ENCODE measurements at places on chromosomes 11 and 22.
A peak's percentile ranks its signal among the peaks of the same experiment; 100 is the strongest.

DNA sequence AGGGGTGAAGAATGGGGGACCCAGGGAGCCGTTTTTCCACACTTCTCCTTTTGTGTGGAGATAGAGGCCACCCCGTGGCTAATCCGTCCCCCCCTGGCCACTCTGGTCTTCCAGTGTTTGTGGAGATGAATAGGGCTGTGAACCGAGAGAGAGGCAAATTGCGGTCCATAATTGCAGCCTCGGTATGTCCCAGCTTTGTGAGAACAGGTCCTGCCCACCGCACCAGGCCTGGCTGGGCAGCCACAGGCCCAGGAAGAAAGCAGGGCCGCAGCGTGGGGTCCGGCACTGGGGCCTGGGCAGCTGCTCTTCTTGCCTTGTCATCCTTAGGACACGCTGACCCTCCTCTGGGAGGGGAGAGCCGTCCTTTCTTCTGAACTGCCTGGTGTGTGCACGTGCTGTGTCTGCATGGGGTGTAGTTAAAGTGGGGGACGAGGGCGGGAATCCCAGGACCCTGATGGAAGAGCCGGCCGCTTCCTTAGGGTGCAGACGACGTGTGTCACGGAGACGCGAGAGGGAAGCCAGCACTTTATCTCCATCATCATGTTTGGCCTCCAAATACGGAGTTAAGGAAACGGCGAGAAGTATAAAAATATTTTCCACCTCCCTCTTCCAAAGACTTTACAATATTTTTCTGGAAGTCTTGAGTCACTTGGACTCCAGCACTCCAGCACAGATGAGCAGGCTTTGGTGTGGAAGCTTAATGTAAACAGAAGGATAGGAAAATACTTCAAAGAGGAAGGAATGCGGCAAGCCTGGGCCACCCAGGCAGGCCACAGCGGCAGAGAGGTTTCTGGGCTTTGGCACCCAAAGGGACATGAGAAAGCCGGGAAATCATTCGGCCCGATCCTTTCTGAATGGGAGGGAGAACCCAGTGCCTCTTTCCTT, 1248.4 kb downstream of the BRD1 start:
- no peak for DNase-seq

- DNase-seq, result no peak
Observed at GRCh38 chr11:68142028-68142412, 20.8 kb upstream of the CHKA start.

DNA sequence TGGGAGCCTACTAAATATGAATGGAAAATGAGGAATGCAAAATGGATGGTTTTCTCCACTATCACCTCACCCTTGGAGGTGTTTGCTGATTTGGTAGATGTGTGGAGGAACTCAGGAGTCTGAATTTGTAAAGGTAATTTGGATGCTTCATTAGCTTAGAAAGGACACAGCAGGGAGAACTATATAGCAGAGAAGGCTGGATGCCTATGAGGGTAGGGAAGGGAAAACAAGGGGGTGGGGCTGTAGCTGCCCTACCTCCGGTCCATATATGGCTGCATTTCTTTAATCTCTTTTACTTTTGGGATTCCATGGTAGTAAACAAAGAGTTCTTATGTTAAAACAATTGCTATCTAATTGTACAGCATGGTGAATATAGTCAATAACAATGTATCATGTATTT, 4.8 kb upstream of the EHF start:
- DNase-seq, result no peak

- DNase-seq, result no peak
Observed at GRCh38 chr22:19103880-19104821, 18.1 kb downstream of the DGCR2 start.

GRCh38 chr11:17581036-17581731, 34.1 kb downstream of the OTOG start:
- no peak for DNase-seq

DNA sequence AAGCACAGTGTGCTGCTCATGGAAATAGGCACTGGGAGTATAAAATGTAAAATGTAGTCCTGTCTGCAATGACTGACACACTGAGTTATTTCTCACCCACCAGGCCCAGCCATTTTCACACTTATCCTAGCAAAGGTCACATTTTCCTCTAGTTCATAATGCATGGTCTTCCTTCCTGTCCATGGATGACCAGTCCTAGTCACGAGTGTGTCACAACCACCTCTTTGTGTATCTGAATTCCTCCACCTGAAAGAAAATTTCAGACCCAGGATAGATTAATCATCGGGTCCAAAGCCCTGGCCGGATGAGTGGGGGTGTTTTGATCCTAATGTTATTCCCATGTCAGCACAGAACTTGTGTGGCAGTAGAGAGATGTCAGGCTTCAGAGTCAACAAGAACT, at the start of gene MRGPRX4:
Gene MRGPRX4 (plus strand): TSS at position 172 of the 400 bp plus-strand sequence. CDS start 420 bp downstream, outside the sequence.
- no peak for DNase-seq

GRCh38 chr11:69299023-69299461, 5.1 kb downstream of the MYEOV start:
- DNase-seq, result no peak

GRCh38 chr11:113876798-113877669, 1.7 kb upstream of the USP28 start:
- no peak for DNase-seq

DNA sequence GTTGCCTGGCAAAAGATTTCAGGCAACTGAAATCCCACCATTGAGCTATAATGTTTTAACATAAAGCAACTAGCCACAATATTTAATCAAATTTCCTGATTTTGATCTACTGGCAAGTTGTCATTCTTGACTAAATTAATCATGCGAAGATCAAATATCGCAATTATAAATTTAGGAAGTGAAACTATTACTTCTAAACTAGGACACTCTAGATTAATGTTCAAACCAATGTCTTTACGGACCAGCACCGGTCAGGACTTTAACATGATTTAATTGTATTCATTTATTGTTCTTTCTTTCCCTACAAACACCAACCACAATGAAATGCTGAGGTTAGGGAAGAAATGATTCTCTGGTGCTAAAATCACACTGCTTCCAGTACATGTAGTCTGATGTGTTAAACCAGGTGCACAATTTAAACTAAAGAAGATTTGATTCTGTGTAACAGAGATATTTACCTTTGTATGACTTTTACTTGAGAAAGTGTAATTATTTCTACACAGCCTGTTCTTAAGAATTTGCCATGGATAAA, 14.9 kb downstream of the GAS2 start:
- DNase-seq, result no peak

DNA sequence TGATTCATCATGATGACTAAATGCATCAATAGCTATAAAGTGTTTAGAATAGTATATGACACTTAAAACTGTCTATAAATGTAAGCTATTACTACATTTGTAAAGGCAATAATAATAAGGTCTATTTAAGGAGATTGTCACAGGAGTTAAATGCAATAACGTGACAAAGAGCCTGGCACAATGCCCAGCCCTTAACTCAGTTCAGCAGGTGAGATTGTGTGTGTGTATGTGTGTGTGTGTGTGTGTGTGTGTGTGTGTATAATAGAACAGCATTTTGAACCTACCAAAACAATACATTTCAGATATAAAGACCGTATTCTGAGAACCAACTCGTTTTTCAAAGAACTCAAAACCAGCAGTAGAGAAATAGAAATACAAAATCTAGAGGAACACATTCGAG, 177.5 kb downstream of the MYO18B start:
- peak; percentile 95 for DNase-seq

- DNase-seq, result no peak
Observed at GRCh38 chr11:75589933-75590332, 27.9 kb downstream of the SERPINH1 start.

DNA sequence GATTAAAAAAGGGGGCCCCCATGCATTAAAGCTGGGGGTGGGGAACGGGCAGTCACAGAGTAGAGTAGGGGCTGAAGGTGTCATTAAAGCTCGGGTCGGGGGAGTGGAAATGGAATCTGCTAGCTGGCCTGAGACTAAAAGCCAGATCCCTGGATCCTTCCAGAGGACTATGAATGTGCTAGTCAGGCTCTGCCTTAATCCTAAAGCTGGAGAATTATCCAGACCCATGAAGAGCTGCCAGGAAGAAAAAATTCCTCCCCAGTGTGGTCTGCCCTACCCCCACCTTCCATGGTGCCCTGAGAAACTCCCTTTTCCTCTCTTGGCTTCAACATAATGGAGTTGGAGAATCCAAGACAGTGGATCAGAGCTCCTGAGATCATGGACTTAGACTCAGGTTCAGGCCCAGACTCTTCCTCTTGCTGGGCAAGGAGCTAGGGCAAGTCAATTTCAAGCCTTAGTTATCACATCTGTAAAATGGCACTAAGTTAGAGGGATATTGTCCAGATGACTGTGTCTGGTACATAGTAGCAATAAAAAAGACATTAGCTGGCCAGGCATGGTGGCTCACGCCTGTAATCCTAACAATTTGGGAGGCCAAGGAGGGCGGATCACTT, 24.0 kb upstream of the SMTN start:
- no peak for DNase-seq

- no peak for DNase-seq
Observed at GRCh38 chr11:119091966-119092879, 7.5 kb downstream of the HMBS start.

DNA sequence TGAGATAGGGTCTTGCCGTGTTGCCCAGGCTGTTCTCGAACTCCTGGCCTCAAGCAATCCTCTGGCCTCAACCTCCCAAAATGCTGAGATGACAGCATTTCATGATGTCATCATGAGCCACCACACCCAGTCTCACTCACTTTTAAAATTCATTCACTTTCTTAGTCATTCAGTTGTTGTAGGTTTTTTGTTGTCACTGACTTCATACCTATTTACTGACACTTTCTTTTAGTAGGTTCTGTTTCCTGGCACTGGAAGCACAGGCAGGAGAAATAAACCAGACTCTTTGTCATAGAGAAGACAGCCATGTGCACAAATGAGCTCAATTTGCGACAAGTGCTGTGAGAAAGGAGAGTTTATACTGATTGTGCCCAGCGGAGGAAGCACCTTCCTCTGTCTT, 10.5 kb downstream of the ART5 start:
- no peak for DNase-seq

DNA sequence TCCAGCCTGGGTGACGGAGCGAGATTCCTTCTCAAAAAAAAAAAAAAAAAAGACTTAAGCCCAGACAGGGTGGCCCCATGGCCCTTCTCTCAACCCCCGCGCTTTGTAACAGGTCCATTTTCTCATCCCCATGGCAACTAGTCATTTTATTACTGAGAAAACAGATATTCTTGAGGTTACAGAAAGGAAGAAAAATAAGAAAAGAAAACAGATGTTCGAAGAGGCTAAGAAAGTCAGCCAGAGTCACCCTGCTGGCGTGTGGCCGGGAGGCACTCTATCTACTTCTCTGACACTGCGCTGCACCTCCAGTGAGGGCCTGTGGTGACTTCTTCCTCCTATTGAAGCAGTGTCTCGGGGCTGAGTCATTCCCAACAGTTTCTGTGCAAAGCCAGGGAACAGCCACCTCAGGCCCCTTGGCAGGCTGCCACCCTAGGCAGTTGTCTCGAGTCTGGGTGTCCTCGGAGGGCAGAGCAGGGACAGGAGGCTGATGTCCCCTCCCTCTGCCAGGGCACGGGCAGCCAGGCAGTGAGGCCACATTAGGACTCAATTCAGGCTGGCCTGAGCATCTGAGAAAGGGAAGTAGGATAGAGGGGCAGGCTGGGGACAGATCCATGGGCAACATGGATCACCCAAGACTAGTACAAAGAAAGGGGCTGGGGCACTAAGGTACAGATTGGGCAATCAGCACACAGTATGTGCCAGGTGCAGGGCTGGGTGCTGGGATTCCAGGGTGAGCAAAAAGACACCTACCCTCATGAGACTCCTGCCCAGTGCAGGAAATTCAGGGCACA, 16.4 kb upstream of the SYVN1 start:
- DNase-seq, result peak; percentile 4

GRCh38 chr11:3124821-3125220, 40.3 kb downstream of the OSBPL5 start:
- DNase-seq, result no peak

GRCh38 chr11:101563166-101563565, 20.6 kb downstream of the TRPC6 start:
- DNase-seq, result no peak

DNA sequence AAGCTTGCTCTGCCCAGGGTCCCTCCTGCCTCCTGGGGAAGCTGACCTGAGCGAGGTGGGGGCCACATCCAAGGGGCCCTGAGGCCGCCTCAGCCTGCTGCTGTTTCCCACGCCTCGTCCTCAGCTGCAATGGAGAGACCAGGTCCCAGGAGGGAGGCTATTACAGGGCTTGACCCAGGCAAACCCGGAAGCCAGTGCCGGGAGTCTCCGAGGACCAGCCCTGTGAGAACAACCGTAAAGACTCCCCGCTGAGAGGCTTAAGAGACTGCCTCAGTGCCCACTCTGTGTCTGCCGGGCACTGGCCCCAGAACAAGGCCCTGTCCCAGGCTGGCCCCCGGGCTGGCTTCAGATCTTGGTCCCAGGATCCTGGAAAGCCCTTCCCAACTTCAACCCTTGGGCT, 124.3 kb upstream of the FGF3 start:
- DNase-seq, result no peak

GRCh38 chr11:12727563-12728211, 53.5 kb downstream of the TEAD1 start:
- DNase-seq, result no peak

DNA sequence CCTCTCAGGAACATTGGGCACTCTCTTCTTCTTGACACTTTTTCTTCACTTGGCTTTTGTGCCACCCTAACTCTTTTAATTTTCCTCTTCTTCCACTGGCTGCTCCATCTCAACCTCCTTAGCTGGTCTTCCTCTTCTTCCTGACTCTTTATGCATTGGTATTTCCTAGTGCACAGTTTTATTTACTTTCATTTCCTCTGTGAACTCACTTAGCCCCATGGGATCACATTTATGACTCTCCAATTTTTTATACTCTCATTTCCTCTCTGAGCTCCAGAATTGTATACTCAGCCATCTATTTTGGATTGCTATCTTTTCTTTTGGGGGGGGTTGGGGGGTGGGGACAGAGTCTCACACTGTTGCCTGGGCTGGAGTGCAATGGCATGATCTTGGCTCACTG, 38.5 kb upstream of the LARGE1 start:
- DNase-seq, result no peak

GRCh38 chr11:112400476-112401014, 139.9 kb upstream of the PLET1 start:
- DNase-seq, result no peak

GRCh38 chr11:76181371-76181770, 24.9 kb downstream of the WNT11 start:
- no peak for DNase-seq

DNA sequence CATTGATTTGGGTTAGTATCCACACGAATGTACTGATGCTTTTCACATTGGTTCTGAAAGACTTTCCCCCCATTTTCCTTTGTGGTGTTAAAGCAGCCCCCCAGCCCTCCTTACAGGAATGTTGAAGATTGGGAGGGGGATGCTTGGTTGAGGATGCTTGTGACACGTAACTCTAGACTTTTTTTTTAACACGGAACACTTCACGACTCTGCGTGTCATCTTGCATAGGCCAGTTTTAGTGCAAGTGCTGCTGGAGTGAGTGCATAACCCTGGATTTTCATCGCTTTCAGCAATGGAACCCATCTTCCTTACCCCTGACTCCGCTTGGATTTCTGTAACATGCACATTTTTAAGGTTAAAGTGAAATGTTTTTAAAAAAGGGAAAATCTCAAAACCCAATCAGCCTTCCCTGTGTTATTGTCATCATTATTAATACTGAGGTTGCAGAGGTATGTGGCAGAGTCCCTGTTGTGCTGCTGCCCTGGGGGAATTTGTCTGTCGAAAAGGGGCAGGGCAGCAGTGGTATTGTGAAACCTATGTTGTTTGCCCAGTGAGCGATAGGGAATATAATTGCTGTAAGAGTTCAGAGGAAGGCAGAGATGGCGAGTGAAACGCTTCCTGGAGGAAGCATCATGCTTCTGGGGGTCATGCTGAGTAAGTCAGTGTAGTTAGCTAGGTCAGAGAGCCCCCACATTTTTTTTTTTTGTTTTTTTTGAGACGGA, 12.1 kb downstream of the CECR2 start:
- no peak for DNase-seq

Measured in NCI-H1436 treated with DMSO at 0.1 percent for 48 hours (cell line).